Vagina (tissue), 2 donors: ENCODE measurements at places on chromosomes 16 and 17.
A peak's percentile ranks its signal among the peaks of the same experiment; 100 is the strongest.

- peaks cover 40% of the 10 kb centered on the region for H3K4me1 ChIP-seq
- H3K27me3 ChIP-seq: no peaks in the 10 kb centered on the region
- peak overlapping the region; percentile 99 for H3K27ac ChIP-seq
- DNase-seq: no peak
- peak overlapping the region; percentile 100 for H3K4me3 ChIP-seq
These were observed 1.6 kb downstream of the EIF4A3 start for GRCh38 chr17:80145076-80146075.

- H3K36me3 ChIP-seq: no peaks in the 10 kb centered on the region
- no peaks in the 10 kb centered on the region for H3K27me3 ChIP-seq
- H3K27ac ChIP-seq: no peak overlapping the region
- no peak overlapping the region for H3K4me3 ChIP-seq
These were observed 26.1 kb downstream of the TEX2 start for GRCh38 chr17:64236827-64237403.

DNA sequence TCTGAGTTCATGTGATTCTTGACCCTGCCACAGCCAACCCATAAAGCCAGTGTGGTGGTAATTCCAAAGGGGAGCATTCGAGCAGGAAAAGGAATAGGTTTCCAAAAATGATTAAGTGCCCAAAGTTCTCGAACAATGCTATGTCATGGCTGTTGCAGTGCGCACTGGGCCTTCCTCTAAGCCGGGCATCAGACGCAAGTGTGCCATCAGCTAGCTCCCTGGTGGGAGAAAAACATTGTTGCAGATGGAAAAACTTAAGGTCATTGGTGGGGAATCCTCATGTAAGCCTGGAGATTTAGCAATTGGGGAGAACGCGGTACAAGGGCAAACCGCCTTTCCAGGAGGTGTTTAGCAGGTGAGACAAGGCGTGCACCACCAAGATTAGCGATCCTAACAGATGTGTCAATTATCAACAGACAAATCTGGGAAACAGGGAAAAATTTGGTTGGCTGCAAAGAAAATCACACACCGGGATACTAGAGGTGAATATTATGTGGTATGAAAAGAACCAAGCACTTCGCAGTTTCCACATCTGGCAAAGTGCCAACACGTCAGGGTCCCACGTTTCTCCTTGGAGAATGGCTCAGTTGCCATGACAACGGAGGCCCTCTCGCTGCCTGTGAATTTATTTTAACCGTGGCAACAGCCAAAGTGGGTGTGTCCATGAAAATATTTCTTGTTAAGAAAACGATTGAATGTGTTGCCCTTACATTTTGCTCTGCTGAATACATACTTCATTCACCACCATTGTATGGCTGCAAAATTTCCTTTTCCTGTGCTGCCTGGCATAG lies 118.5 kb upstream of the CACNG5 start:
- peak; percentile 49 for DNase-seq
- no peak overlapping the region for H3K27ac ChIP-seq
- H3K4me1 ChIP-seq: no peaks in the 10 kb centered on the region
- no peaks in the 10 kb centered on the region for H3K36me3 ChIP-seq
- no peak overlapping the region for H3K4me3 ChIP-seq

- no peak overlapping the region for H3K4me3 ChIP-seq
- H3K36me3 ChIP-seq: no peaks in the 10 kb centered on the region
- peaks cover 33% of the 10 kb centered on the region for H3K4me1 ChIP-seq
- no peaks in the 10 kb centered on the region for H3K27me3 ChIP-seq
- no peak for DNase-seq
- no peak overlapping the region for H3K27ac ChIP-seq
These were observed 8.8 kb upstream of the KRT31 start for GRCh38 chr17:41406205-41406604.

- peak overlapping the region; percentile 90 for H3K27ac ChIP-seq
- no peak for DNase-seq
- no peaks in the 10 kb centered on the region for H3K36me3 ChIP-seq
- H3K4me1 ChIP-seq: peaks cover 71% of the 10 kb centered on the region
These were observed 68.8 kb downstream of the ABR start for GRCh38 chr17:1110862-1111598.

DNA sequence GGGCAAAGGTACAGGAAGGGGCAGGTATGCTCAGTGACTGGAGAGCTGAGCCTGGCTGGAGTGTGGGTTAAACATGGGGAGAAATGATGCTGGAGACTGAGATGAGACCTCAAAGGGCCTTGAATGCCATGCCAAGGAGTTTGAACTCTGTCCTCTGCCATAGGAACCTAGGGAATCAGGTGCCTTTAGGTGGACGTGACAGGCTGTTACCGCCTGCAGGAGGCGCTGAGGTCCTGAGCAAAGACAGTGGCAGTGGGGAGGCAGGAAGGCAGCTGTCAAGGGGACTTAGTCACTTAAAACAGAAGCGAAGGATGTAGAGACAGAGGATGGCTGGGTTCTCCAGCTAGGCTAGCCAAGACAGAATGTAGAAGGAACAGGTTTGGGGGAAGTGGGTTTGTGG lies 9.1 kb downstream of the PSMB3 start:
- no peak overlapping the region for H3K4me3 ChIP-seq
- no peaks in the 10 kb centered on the region for H3K27me3 ChIP-seq
- no peaks in the 10 kb centered on the region for H3K4me1 ChIP-seq
- no peak overlapping the region for H3K27ac ChIP-seq

- no peak overlapping the region for H3K4me3 ChIP-seq
- peaks cover 13% of the 10 kb centered on the region for H3K4me1 ChIP-seq
- no peaks in the 10 kb centered on the region for H3K36me3 ChIP-seq
These were observed 108.4 kb downstream of the OR1D5 start for GRCh38 chr17:2954898-2955445.

DNA sequence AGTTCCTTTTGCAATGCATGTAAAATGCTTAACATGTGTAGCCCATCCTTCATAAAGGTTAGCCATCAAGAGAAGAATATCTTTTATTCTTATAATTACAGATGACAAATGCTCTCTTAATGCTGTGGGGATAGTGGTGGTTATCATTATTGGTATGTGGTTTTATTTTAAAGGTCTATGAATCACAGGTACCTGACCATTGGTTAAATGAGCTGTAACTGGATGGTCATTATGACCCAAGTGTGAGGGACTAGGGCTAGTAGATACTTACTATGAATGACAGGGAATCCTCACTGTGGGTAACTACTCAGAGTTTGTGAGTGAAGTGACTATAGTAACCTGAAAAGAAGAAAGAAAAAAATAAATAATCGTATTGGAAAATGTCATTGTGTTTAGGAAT lies 78.8 kb downstream of the CDRT15 start:
- DNase-seq: no peak
- no peak overlapping the region for H3K27ac ChIP-seq
- no peaks in the 10 kb centered on the region for H3K4me1 ChIP-seq
- H3K27me3 ChIP-seq: no peaks in the 10 kb centered on the region
- no peaks in the 10 kb centered on the region for H3K36me3 ChIP-seq

- H3K27ac ChIP-seq: no peak overlapping the region
- H3K4me1 ChIP-seq: peaks cover 23% of the 10 kb centered on the region
- no peaks in the 10 kb centered on the region for H3K36me3 ChIP-seq
- DNase-seq: no peak
- no peak overlapping the region for H3K4me3 ChIP-seq
These were observed 251.7 kb upstream of the CACNG5 start for GRCh38 chr17:66583112-66583748.

DNA sequence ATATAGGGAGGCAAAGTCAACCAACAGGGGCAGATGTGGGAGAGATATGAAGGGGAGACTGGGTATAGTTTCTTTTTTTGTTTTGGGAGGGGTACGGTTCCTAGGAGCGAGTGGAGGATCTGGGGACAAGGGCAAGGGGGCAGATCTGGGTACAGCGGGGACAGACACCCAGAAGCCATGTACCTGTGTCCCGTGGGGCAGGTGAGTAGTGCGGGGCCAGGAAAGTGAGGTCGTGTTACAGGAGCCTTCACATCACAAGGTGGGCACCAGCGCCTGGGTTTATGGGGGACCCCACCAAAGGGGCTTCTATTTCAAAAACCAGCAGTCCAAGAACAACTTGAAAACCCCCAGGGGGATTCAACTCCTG lies 11.5 kb downstream of the LITAF start:
- DNase-seq: no peak
- no peaks in the 10 kb centered on the region for H3K36me3 ChIP-seq
- peaks cover 88% of the 10 kb centered on the region for H3K4me1 ChIP-seq
- H3K27me3 ChIP-seq: no peaks in the 10 kb centered on the region
- H3K4me3 ChIP-seq: no peak overlapping the region
- H3K27ac ChIP-seq: peak overlapping the region; percentile 35

GRCh38 chr17:77325577-77326075 lies 184.9 kb downstream of the SEC14L1 start:
- H3K27ac ChIP-seq: peak overlapping the region; percentile 97
- no peak overlapping the region for H3K4me3 ChIP-seq
- H3K27me3 ChIP-seq: no peaks in the 10 kb centered on the region
- DNase-seq: peak; percentile 61
- H3K4me1 ChIP-seq: peaks cover 67% of the 10 kb centered on the region
- H3K36me3 ChIP-seq: no peaks in the 10 kb centered on the region

GRCh38 chr17:68125111-68125870 lies 89.8 kb downstream of the KPNA2 start:
- H3K27ac ChIP-seq: no peak overlapping the region
- H3K27me3 ChIP-seq: no peaks in the 10 kb centered on the region
- no peaks in the 10 kb centered on the region for H3K4me1 ChIP-seq
- no peak for DNase-seq
- H3K36me3 ChIP-seq: no peaks in the 10 kb centered on the region

DNA sequence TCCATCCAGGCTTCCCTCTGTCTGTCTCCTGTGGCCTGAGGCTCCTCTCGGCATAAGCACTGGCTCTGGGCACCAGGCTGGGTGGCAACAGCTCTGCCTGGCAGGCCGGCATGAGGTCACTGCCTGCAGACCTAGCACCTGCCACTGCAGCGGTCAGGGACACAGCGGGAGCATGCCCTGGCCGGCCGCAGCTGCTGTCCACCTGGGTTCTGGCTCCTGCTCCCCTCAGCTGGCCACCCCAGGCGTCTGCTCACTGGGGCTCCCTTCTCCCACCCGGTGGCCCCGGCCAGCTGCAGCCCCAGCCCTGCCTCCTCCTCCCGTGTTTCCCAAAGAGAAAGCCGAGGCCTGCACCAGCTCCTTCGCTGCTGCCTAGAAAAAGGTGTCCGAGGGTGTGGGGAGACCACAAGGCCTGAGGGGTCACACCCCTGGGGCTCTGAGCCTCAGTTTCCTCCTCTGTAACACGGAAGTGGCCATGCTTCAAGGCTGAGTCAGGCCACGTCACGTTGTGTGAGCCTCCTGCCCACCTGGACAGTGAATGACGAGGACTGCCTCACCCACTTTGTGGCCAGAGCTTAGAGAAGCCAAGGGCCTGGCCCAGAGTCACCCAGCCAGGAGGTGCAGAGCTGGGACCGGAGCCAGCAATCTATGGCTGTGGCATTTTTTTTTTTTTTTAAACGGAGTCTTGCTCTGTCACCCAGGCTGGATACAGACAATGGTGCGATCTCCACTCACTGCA lies 6.7 kb downstream of the NTHL1 start:
- H3K27me3 ChIP-seq: no peaks in the 10 kb centered on the region
- H3K4me3 ChIP-seq: no peak overlapping the region
- H3K36me3 ChIP-seq: no peaks in the 10 kb centered on the region
- DNase-seq: no peak
- H3K4me1 ChIP-seq: peaks cover 82% of the 10 kb centered on the region

GRCh38 chr16:11583166-11583565 lies 3.6 kb downstream of the LITAF start:
- H3K4me1 ChIP-seq: peaks cover 64% of the 10 kb centered on the region
- no peaks in the 10 kb centered on the region for H3K36me3 ChIP-seq
- no peak for DNase-seq
- peak overlapping the region; percentile 99 for H3K27ac ChIP-seq
- no peaks in the 10 kb centered on the region for H3K27me3 ChIP-seq

DNA sequence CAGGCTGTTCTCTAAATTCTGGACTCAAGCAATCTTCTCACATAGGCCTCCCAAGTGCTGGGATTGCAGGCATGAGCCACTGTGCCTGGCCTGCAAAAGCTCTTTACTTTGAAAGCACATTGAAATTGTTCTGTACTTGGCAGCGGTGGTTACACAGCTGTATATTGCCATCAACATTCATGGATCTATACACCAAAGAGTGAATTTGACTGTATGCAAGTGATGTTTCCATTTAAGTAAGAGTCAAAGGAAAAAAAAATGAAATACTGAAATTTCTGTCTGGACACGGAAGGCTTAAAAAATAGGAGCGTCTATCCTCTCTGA lies 450.6 kb upstream of the PSMD7 start:
- no peak overlapping the region for H3K27ac ChIP-seq
- H3K4me1 ChIP-seq: no peaks in the 10 kb centered on the region
- no peaks in the 10 kb centered on the region for H3K27me3 ChIP-seq
- H3K4me3 ChIP-seq: no peak overlapping the region
- no peak for DNase-seq
- no peaks in the 10 kb centered on the region for H3K36me3 ChIP-seq

- H3K27ac ChIP-seq: no peak overlapping the region
- no peaks in the 10 kb centered on the region for H3K27me3 ChIP-seq
- no peak for DNase-seq
- H3K36me3 ChIP-seq: no peaks in the 10 kb centered on the region
These were observed 19.5 kb upstream of the MED13 start for GRCh38 chr17:62084585-62084984.

DNA sequence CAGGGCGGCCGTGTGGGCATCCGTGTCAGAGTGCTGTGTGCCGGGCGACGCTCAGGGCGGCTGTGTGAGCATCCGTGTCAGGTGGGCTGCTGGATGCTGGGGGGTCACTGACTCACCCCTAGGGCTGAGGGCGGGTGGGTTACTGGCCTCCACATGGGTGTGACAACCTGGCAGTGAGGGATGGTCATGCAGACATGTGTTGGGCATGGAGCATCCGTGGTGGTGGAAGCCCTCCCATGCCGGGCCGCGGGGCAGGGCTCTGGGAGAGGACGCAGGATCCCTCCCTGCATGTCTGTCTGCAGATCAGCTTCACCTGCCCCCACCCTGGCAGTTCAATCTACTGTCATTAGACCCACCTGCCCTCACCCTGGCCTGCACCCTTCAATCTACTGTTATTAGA lies 56.3 kb downstream of the METRNL start:
- H3K4me3 ChIP-seq: no peak overlapping the region
- H3K4me1 ChIP-seq: no peaks in the 10 kb centered on the region
- DNase-seq: no peak
- H3K27me3 ChIP-seq: no peaks in the 10 kb centered on the region
- H3K36me3 ChIP-seq: no peaks in the 10 kb centered on the region
- no peak overlapping the region for H3K27ac ChIP-seq

DNA sequence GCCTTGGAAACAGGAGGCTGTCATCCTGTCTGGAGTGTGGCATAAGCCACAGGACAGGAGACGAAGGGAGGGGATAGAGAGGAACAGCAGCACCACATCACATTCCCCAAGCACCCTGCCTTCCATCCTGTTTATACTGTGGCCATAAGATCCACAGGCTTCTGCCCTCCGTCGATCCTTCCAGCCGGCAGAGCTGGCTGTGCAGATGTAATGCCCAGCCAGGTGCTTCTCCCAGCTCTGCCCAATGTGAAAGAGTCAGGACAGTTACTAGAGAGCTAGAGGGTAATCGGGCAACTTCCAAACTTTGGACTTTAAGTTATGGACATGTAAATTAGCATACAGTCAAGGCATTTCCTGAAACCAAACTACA lies 368.4 kb downstream of the SOX9 start:
- no peaks in the 10 kb centered on the region for H3K27me3 ChIP-seq
- DNase-seq: no peak
- no peak overlapping the region for H3K4me3 ChIP-seq
- no peak overlapping the region for H3K27ac ChIP-seq
- no peaks in the 10 kb centered on the region for H3K36me3 ChIP-seq

GRCh38 chr17:32876417-32877163 lies at the start of gene MYO1D:
MYO1D (minus strand) TSS chr17:32877124; CDS start chr17:32876872, 252 bp downstream.
- peak within 1 kb of the TSS; percentile 75 for H3K4me3 ChIP-seq
- DNase-seq: no peak
- H3K4me1 ChIP-seq: peaks cover 36% of the 10 kb centered on the region
- H3K27ac ChIP-seq: peak within 1 kb of the TSS; percentile 95
- no peaks in the 10 kb centered on the region for H3K36me3 ChIP-seq
- no peaks in the 10 kb centered on the region for H3K27me3 ChIP-seq
